CD8-positive, alpha-beta memory T cell (primary cell): ENCODE measurements at places on chromosomes 5 and 9.
A peak's percentile ranks its signal among the peaks of the same experiment; 100 is the strongest.

DNA sequence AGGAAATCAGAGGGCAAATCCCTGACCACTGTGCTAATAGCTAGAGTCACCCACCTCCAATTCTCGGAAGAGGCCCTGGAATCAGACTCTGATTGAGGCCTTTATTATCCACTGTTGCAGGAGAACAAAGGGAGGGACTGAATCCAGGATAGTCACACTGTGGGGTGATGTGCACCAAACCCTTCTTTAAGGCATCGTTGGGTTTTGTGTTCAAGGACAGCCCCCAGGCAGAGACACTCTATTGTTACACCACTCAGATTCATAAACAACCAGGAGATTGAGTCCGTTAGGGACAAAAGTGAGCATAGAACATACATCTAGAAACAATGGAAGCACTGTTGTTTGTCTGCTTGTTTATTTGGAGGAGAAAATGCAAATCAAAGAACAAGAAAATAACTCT lies 124.6 kb upstream of the TBCA start:
- DNase-seq, result no peak
- H3K27me3 ChIP-seq, result no peaks in the 10 kb centered on the region
- no peak overlapping the region for H3K27ac ChIP-seq
- no peaks in the 10 kb centered on the region for H3K36me3 ChIP-seq
- no peak overlapping the region for H3K4me3 ChIP-seq

DNA sequence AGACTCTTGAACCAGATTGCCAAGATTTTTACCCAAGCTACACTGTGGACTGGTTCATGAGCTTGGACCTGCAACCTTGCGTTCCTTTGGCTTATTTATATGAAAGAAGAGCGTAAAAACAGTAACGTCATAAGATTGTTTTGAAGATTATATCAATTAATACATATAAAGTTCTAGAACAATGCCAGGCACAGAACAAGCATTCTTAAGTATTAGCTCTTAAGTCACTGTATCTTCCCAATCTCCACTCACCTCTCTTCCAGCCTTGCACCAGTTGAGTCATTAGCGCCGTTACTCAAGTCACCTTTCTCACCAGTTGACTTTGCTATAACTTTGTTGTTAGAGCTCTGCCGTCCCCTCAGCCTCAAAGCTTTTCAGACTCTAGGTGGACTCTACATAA lies 415.7 kb downstream of the PLK2 start:
- no peaks in the 10 kb centered on the region for H3K36me3 ChIP-seq
- no peak for DNase-seq
- H3K4me1 ChIP-seq, result no peaks in the 10 kb centered on the region
- no peaks in the 10 kb centered on the region for H3K27me3 ChIP-seq
- no peak overlapping the region for H3K4me3 ChIP-seq

GRCh38 chr9:93302586-93303257 lies 118.8 kb downstream of the WNK2 start:
- no peak overlapping the region for H3K27ac ChIP-seq
- no peaks in the 10 kb centered on the region for H3K27me3 ChIP-seq
- peak; percentile 28 for DNase-seq

- H3K27me3 ChIP-seq, result peaks cover 4% of the 10 kb centered on the region
- peak overlapping the region; percentile 52 for H3K4me3 ChIP-seq
- no peaks in the 10 kb centered on the region for H3K36me3 ChIP-seq
- no peak for DNase-seq
- H3K27ac ChIP-seq, result peak overlapping the region; percentile 49
Measured at GRCh38 chr9:124660341-124660801, 110.7 kb downstream of the NR6A1 start.

GRCh38 chr5:19608444-19609002 lies 379.5 kb downstream of the CDH18 start:
- no peaks in the 10 kb centered on the region for H3K27me3 ChIP-seq
- no peak overlapping the region for H3K27ac ChIP-seq

GRCh38 chr9:131020388-131020787 lies 11.4 kb downstream of the LAMC3 start:
- no peak for DNase-seq
- H3K4me3 ChIP-seq, result no peak overlapping the region
- no peak overlapping the region for H3K27ac ChIP-seq
- no peaks in the 10 kb centered on the region for H3K36me3 ChIP-seq
- H3K27me3 ChIP-seq, result peaks cover 22% of the 10 kb centered on the region
- no peaks in the 10 kb centered on the region for H3K4me1 ChIP-seq

GRCh38 chr9:20853866-20854265 lies 169.8 kb downstream of the FOCAD start:
- no peak for DNase-seq
- H3K4me1 ChIP-seq, result no peaks in the 10 kb centered on the region
- no peaks in the 10 kb centered on the region for H3K36me3 ChIP-seq
- H3K27ac ChIP-seq, result no peak overlapping the region

DNA sequence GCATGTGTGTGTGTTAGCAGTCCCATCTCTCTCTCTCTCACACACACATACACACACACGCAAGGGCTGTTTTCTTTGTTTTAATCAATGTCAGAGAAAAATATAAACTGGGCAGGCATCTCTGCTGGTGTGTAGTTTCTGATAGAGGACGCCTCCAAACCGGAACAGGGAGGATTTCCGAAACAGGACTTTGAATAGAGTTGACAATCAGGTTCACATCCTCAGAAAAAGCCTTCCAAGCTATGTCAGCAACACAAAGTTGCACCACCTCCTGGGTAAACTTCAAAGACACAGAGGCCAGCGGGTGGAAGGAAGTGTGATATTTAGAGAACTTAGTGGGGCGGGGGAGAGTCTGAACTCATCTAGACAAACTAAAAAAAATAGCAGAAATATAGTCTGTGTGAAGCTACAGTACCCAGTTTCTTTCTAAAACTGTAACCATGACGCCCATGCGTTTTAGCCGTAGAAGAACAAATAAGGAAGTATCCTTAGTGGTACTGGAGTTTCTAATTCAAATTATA lies 1.2 kb downstream of the ST8SIA4 start:
- H3K4me1 ChIP-seq, result peaks cover 48% of the 10 kb centered on the region
- H3K27me3 ChIP-seq, result no peaks in the 10 kb centered on the region
- DNase-seq, result peak; percentile 80
- no peaks in the 10 kb centered on the region for H3K36me3 ChIP-seq
- H3K27ac ChIP-seq, result peak overlapping the region; percentile 86

GRCh38 chr5:171606414-171607024 lies 179.1 kb upstream of the SMIM23 start:
- DNase-seq, result no peak
- H3K36me3 ChIP-seq, result no peaks in the 10 kb centered on the region
- H3K4me1 ChIP-seq, result no peaks in the 10 kb centered on the region
- no peak overlapping the region for H3K27ac ChIP-seq
- H3K4me3 ChIP-seq, result no peak overlapping the region

DNA sequence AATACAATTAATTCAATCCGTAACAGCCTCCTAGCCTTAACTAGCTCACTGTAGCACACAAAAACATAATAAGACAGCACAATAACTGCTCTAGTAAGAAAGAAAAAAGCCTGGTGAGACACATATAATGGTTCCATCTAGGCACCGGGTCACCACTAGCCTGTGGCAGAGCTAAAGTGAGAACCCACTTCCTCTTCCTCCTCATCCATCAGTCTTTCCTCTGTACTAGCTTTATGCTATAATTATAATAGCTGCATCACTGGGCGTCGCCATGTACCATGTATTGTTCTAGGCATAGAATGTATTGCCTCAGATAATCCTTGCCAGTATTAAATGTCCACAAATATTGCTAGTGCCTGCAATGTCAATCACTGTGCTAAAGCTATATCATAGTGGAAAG lies 23.1 kb downstream of the ADRB2 start:
- no peaks in the 10 kb centered on the region for H3K36me3 ChIP-seq
- DNase-seq, result peak; percentile 74
- peaks cover 94% of the 10 kb centered on the region for H3K4me1 ChIP-seq

- peaks cover 14% of the 10 kb centered on the region for H3K36me3 ChIP-seq
- H3K27ac ChIP-seq, result no peak overlapping the region
- H3K27me3 ChIP-seq, result no peaks in the 10 kb centered on the region
- no peak for DNase-seq
Measured at GRCh38 chr5:86617309-86617755, 409 bp upstream of the COX7C start.

DNA sequence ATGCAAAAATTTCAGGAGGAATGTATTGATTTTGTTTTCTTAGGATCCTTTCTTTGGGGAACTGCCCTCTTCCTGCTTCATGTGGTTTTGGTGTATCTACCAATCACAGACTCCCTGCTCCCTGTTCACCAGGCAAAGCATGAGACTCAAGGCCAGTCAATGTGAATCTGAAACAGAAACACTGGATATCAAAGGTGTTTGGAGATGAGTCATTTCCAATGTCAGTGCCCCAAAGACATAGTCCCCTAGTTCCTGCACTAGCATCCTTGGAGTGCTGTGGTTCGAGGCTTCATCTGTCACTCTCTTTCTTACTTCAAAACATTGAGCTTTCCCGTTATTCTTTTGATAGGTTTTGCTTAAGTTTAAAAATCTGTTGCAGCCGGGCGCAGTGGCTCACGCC lies 8.1 kb downstream of the PPP3R2 start:
- no peaks in the 10 kb centered on the region for H3K4me1 ChIP-seq
- no peaks in the 10 kb centered on the region for H3K27me3 ChIP-seq
- no peaks in the 10 kb centered on the region for H3K36me3 ChIP-seq

GRCh38 chr5:125536582-125536981 lies 790.1 kb upstream of the ZNF608 start:
- no peaks in the 10 kb centered on the region for H3K36me3 ChIP-seq
- H3K4me1 ChIP-seq, result no peaks in the 10 kb centered on the region
- DNase-seq, result no peak
- H3K27me3 ChIP-seq, result no peaks in the 10 kb centered on the region
- H3K4me3 ChIP-seq, result no peak overlapping the region
- no peak overlapping the region for H3K27ac ChIP-seq

DNA sequence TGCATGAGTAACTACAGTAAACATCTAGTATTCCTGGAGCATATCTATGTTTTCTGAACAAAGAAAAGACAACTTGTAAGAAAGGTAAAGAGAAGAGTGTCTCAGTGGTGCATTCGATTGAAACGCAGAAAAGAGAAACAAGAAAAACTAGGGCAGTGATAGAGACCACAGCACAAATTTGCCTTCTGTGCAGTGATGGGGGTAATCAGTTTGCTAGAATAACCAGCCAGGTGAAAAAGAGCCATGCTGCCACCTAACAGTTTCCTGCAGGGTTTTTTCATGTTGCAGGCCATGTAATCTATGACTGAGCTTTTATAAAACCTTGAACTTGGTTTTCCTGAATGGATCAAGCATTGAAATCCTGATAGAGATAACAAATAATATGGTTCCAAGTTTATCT lies 198.4 kb upstream of the MEF2C start:
- H3K27me3 ChIP-seq, result no peaks in the 10 kb centered on the region
- no peaks in the 10 kb centered on the region for H3K4me1 ChIP-seq
- DNase-seq, result no peak
- H3K36me3 ChIP-seq, result no peaks in the 10 kb centered on the region

GRCh38 chr9:95784318-95784717 lies 91.2 kb upstream of the ERCC6L2 start:
- no peak overlapping the region for H3K27ac ChIP-seq
- H3K36me3 ChIP-seq, result no peaks in the 10 kb centered on the region
- DNase-seq, result no peak

- no peaks in the 10 kb centered on the region for H3K4me1 ChIP-seq
- H3K27me3 ChIP-seq, result no peaks in the 10 kb centered on the region
- no peaks in the 10 kb centered on the region for H3K36me3 ChIP-seq
- no peak overlapping the region for H3K4me3 ChIP-seq
- DNase-seq, result no peak
Measured at GRCh38 chr5:127988146-127988760, 95.3 kb upstream of the SLC12A2 start.

- H3K4me3 ChIP-seq, result no peak overlapping the region
- H3K27me3 ChIP-seq, result no peaks in the 10 kb centered on the region
- no peaks in the 10 kb centered on the region for H3K36me3 ChIP-seq
- no peak for DNase-seq
- H3K4me1 ChIP-seq, result no peaks in the 10 kb centered on the region
- no peak overlapping the region for H3K27ac ChIP-seq
Measured at GRCh38 chr5:124920909-124921666, 174.6 kb upstream of the ZNF608 start.

GRCh38 chr5:105687493-105687892 lies 1983.2 kb downstream of the EFNA5 start:
- no peak overlapping the region for H3K27ac ChIP-seq
- no peak for DNase-seq
- H3K36me3 ChIP-seq, result no peaks in the 10 kb centered on the region
- H3K4me3 ChIP-seq, result no peak overlapping the region

DNA sequence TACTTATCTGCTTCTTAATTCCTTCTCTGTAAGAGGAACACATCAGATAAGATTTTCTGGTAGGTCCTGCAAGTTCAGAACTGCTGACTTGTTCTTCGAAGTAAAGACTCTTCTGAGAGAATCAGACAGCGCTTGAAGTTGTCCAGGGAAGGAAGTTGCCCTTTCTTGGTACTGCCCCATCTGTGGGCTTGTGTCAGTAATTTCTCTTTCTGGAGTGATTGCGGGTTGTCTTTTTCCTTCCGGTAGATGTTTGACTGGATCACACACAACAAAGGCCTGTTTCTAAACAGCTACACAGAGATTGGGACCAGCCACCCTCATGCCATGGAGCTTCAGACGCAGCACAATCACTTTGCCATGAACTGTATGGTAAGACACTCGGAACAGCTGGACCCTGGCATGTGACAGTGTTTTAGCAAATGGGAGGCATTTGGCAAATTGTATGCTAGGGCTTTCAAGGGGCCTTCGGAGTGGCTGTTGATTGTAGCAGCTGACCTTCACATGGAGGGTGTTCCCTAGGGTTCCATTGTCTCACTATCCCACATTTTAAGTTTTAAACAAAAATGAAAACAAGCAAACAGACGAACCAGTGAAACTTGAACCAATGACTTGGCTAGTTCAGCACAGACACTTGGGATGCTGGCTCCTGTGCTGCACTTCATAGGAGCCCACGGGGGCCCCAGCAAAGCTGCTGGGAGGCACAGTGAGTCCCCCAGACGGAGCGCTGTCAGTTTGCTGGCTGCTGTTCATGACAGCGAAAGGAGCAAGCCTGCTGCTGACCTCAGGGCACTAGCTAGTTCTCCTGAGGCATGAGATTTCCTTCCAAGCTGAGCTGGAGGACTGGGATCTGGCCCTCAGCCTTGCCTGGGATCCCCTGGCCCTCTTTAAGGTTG lies 149.9 kb downstream of the TRIO start:
- H3K4me1 ChIP-seq, result no peaks in the 10 kb centered on the region
- DNase-seq, result no peak
- no peaks in the 10 kb centered on the region for H3K36me3 ChIP-seq
- no peak overlapping the region for H3K4me3 ChIP-seq
- no peak overlapping the region for H3K27ac ChIP-seq
